T-helper 9 cell (primary cell): ENCODE measurements at places on chromosomes 3 and 15.

GRCh38 chr3:39903253-39903652 lies 93.8 kb downstream of the MYRIP start:
- DNase-seq = no peak

- DNase-seq = no peak
These were observed 280.7 kb upstream of the TLE3 start for GRCh38 chr15:70378126-70379031.

DNA sequence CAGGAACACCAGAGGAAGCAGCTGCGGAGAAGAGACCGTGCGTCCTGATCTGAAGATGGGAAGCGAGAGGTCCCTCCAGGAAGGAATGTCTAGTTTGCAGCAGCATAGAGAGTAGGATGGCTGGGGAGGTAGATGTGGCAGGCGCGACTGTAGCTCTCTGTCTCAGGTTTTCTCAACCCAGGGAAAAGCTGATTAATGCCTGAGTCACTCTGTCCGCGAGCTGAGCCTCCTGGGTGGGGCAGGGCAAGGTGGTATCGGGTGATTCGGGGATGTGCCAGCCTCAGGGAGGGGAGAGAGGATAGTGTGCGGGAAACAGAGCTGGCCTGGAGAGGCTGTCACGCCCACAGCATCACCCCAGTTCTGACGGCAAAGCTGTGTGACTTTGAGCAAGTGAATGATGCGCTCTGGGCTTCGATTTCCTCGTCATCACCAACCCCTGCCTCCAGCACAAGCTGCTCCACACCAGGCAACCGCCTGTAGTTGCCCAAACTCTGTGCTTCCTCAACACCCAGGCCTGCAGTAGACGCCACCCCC lies 28.4 kb downstream of the CPN2 start:
- DNase-seq = no peak

DNA sequence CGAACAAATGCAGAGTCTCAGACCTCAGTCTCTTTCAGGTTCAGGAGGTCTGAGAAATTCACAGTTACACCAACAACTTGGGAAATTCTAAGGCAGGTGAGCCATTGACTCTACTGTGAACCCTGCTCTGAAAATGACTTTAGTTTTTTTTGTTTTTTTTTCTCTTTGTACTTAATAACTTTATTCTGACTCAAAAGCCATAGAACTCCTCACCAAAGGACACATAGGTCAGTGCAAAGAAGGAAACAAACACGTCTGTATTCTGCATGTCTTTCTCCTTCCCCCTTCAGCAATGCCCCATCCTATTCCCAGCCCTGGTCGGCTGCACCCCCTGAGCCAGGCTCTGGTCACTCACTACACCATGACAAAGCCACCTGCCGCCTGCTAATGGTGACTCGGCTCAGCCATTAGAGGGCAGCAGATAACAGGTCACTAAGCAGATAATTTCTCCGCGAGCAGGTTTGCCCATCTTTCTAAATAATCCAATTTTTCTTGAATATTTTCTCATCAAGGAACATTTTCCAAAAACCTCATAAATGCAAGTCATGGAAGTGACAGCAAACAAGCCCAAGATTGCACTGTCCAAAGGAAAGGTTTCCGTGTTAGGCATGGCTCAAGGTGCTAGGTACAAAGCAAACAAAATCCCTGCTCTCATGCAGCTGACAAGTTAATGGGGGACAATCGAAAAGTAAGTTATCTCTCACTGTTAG lies 37.7 kb downstream of the TM4SF4 start:
- no peak for DNase-seq

- no peak for DNase-seq
These were observed 158.6 kb upstream of the NR2E3 start for GRCh38 chr15:71651750-71652186.

GRCh38 chr3:61180206-61180605 lies 71.0 kb downstream of the FHIT start:
- no peak for DNase-seq

DNA sequence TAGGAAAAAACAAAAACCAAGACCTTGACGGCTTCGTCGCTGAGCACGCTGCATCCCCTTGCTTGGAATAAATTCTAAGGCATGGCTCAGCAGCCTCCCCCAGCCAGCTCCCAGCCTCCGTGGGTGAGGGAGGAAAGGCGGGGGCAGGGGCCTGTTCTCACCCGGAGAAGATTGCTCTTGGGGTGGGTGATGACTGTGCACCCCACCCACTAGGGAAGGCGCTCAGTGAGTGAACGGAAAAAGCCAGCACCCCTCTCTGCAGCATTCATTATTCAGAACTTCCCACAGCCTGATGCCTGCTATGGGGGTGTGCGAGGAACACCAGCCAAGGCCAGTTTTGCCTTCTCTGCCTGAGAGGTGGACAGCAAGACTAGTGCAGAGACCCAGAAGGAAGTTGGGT lies 19.3 kb upstream of the NTRK3 start:
- no peak for DNase-seq

DNA sequence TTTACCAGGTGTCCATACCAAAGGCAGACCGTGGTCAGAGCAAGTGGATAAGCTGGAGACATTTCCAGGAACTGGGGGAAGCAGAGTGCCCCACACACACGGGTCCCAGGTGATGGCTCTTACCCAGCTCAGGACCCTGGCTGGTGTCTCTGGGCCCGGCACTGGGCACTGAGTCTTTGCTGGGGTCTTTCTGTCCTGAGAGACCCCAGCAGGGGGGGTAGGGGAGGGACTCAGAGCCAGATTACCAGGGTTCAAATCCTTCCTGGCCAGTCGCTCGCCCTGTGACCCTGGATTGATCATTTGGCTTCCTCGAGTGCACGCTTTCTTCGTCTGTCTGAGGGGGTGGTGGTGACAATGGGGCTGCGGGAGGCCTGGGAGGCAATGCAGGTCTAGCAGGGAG lies 95.7 kb downstream of the PLXNA1 start:
- no peak for DNase-seq

- DNase-seq = no peak
These were observed 43.6 kb upstream of the CTSH start for GRCh38 chr15:78988361-78988911.

GRCh38 chr3:144128108-144128892 lies 156.7 kb downstream of the DIPK2A start:
- no peak for DNase-seq

- no peak for DNase-seq
These were observed 218.8 kb upstream of the STRIT1 start for GRCh38 chr3:155512175-155512866.

- no peak for DNase-seq
These were observed 688.7 kb downstream of the TUSC7 start for GRCh38 chr3:117398141-117398899.

DNA sequence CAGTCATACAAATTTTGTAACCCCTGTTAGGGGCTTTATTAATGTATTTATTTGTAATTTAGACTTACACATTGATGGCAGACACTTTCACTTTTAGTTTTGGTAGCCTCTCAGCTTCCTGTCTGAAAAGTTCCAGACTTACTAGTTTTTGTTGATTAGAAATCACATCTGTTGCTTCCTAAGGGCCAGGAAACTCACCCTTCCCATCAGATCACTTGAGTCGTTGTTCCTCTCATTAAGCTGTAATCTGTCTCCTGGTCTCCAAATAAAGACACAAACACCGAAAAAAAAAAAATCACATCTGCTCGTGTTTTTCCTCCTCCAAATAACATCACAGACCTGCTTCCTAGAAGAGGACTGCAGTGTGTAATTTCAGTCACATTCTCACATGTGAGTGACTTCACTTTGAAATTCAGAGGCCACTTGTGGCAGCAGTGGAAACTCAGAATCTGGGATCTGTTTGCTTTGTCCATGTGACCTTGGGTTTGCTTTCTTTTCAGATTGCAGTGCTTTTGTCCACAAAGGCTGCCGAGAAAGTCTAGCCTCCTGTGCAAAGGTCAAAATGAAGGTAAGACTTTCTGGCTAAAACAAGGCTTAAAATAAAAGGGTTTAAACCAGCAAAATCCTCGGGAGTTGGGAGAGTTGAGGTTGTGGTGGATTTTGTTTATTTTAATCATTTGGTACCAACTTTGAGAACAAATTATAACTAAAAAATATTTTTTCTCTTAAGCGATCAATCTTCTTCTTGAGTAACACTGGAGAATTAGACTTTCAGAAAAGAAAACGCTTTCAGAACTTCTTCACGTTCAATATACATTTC lies 87.0 kb downstream of the KLHL25 start:
- DNase-seq = no peak

DNA sequence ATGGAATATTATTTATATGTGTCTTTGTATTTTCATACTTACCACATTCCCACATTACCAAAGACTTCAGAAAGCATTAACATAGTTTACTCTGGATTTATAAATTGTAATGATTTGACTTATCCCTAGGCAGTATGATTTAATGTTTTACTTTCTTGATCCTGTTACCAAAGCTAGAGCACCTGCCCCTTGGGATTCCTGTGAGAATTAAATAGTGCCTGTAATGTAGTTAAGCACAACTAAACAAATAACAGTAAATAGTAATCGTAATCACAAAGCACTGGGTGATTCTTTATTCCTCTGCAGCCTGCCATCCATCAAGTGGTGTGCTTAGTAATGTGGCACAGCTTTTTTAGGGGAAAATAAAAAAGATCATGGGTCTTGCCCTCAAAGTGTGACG lies 39.1 kb downstream of the ATP2C1 start:
- no peak for DNase-seq

DNA sequence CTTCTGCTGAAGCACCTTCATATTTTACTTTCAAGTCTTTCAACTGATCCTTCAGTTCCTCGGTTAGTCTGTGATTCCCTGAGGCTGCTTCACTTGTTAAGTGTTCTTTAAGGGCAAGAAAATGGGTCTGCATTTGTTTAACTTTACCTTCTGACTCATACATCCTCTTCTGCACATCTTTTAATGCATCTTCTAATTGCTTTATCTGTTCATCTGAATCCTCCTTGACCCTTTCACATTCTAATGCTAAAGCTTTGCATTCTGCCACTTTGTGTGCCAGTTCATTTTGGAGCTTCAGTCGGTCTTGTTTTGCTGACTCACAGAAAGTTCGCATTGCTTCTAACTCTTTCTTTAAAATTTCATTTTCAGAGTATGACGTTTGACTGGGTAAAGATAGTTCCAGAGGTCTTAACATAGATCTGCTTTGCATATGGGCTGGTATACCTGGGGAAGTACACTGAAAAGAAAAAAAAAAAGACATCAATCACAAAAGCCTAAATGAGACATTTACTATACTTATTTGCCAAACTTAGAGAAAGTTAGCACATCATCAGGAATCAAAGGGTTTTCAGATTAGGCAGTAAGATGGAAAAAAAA lies 94.3 kb downstream of the UACA start:
- DNase-seq = no peak

- no peak for DNase-seq
These were observed 65.6 kb upstream of the CFAP161 start for GRCh38 chr15:81068516-81068915.

DNA sequence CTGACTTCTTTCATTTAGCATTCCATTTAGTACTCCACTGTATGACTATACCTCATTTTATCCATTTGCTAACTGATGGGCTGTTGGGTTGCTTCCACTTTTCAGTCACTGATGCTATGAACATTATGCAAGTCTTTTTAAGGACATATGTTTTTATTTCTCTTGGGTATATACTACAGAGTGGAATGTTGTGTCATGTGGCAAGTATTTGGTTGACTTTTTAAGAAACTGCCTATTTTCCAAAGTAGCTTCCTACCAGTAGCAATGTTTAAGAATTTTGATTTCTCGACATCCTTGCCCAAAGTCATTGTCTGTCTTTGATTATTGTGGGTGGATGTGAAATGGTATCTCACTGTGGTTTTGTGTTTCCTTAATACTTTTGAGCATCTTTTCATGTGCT lies 110.1 kb upstream of the TPM1 start:
- no peak for DNase-seq

GRCh38 chr3:106208251-106208650 lies 339.4 kb upstream of the CBLB start:
- no peak for DNase-seq

GRCh38 chr3:15186101-15186476 lies 20.0 kb upstream of the CAPN7 start:
- DNase-seq = no peak

GRCh38 chr3:84885199-84885882 lies 73.4 kb upstream of the CADM2 start:
- DNase-seq = no peak

DNA sequence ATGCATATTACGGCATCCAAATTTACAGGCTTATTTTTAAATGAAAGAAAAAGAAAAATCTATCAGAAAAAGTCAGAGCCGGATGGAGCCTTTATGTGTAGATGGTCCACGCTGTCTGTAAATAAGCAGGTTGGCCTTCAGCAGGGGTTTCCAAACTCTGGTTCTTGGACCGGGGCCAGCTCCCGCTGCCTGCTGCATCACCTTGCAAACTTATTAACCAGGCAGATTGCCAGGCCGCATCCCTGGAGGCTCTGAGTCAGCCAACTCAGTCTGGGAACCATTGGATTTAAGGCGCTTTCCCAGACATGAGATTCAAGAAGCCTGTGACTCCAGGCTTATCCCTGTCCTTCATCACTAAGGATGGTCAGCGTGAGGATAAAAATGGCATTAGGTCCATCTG lies 212.4 kb downstream of the OPA1 start:
- DNase-seq = no peak

GRCh38 chr3:105938101-105938500 lies 69.3 kb upstream of the CBLB start:
- DNase-seq = no peak

- DNase-seq = no peak
These were observed 292.8 kb upstream of the LYSMD4 start for GRCh38 chr15:100026041-100026440.

DNA sequence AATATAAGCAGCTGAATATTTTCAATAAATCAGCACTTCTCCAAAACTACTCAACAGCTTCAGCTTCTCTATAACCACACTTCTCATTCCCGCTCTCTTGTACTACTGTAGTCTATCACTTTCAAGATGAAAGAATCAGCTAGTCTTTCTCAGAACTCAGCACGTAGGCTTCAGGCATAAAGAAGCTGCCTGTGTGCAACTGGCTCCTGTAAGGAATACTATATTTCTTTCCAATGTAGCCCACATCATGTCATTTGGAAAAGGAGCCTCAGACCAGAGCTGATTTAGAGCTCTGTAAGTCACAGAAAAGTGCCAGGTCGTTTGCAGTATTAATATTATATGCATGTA lies 62.3 kb downstream of the FMN1 start:
- no peak for DNase-seq

DNA sequence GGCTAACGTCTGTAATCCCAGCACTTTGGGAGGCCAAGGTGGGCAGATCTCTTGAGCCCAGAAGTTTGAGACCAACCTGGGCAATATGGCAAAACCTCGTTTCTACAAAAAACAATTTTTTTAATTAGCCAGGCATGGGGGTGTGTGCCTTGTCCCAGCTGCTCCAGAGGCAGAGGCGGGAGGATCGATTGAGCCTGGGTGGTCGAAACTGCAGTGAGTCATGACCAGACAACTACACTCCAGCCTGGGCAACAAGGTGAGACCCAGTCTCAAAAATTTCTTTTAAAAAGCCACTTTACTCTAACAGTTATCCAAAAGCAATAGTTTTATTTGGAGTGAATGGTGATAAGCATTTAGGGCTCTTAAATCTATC lies 12.5 kb downstream of the TRIM59 start:
- DNase-seq = no peak

- no peak for DNase-seq
These were observed 27.5 kb downstream of the PLOD2 start for GRCh38 chr3:146133441-146133840.

GRCh38 chr3:156818890-156819289 lies 7.3 kb upstream of the LEKR1 start:
- no peak for DNase-seq
